ENCODE measurements at places on chromosomes 3 and 15. TPM values are rescaled to one million over a fixed set of nuclear protein-coding genes. Genes with fewer than 3 reads are reported as not detected.

DNA sequence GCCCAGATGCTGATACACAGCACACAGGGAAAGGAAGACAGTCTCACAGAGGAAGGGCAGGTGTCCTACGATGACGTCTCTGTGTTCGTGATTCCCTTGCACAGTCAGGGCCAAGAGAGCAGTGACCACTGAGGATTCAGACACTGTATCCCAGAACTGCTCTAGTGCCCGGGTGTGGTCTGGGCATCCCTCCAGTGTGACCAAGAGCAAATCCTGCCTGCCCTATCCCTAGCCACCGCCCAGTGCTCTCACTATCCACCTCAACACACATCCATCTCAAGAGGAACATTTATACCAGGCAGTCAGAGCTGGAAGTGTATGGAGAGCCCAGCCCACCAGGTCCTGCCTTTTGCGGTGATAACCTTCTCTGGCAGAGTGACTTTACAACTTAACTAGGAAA lies 4.1 kb downstream of the PPM1M start:
- no peaks in the 10 kb centered on the region for H3K36me3 ChIP-seq
- peaks cover 6% of the 10 kb centered on the region for H3K4me1 ChIP-seq
- no peaks in the 10 kb centered on the region for H3K27me3 ChIP-seq

GRCh38 chr15:69980341-69981059 lies 117.2 kb downstream of the TLE3 start:
- no peak for DNase-seq
- no peak overlapping the region for H3K27ac ChIP-seq
- no peaks in the 10 kb centered on the region for H3K27me3 ChIP-seq
- no peak overlapping the region for H3K4me3 ChIP-seq

GRCh38 chr15:32878342-32878741 lies 160.5 kb downstream of the GREM1 start:
- DNase-seq: no peak
- no peaks in the 10 kb centered on the region for H3K36me3 ChIP-seq
- H3K27ac ChIP-seq: no peak overlapping the region
- no peaks in the 10 kb centered on the region for H3K27me3 ChIP-seq

- H3K27me3 ChIP-seq: no peaks in the 10 kb centered on the region
- H3K4me3 ChIP-seq: no peak overlapping the region
- no peak for DNase-seq
- no peaks in the 10 kb centered on the region for H3K36me3 ChIP-seq
- H3K4me1 ChIP-seq: no peaks in the 10 kb centered on the region
Measured at GRCh38 chr3:130470126-130470525, 46.9 kb upstream of the COL6A6 start.

GRCh38 chr3:129308636-129309035 lies 30.0 kb downstream of the HMCES start:
- H3K27me3 ChIP-seq: no peaks in the 10 kb centered on the region
- no peak overlapping the region for H3K4me3 ChIP-seq
- H3K36me3 ChIP-seq: peaks cover 3% of the 10 kb centered on the region
- no peak overlapping the region for H3K27ac ChIP-seq
- H3K4me1 ChIP-seq: no peaks in the 10 kb centered on the region

The ACAP2 gene
- 4.5 TPM for polyA plus RNA-seq

GRCh38 chr3:98003306-98003969 lies 31.2 kb upstream of the RIOX2 start:
- no peaks in the 10 kb centered on the region for H3K4me1 ChIP-seq
- DNase-seq: no peak
- H3K27ac ChIP-seq: no peak overlapping the region
- no peak overlapping the region for H3K4me3 ChIP-seq
- H3K36me3 ChIP-seq: no peaks in the 10 kb centered on the region

GRCh38 chr3:55755516-55756205 lies 268.6 kb upstream of the WNT5A start:
- H3K4me3 ChIP-seq: no peak overlapping the region
- no peaks in the 10 kb centered on the region for H3K27me3 ChIP-seq
- no peak for DNase-seq

GRCh38 chr3:151386056-151386455 lies 1.5 kb upstream of the P2RY12 start:
- H3K36me3 ChIP-seq: no peaks in the 10 kb centered on the region
- no peak overlapping the region for H3K27ac ChIP-seq
- no peaks in the 10 kb centered on the region for H3K27me3 ChIP-seq

The DAPK2 gene
- polyA plus RNA-seq: 6.4 TPM

- no peaks in the 10 kb centered on the region for H3K4me1 ChIP-seq
- DNase-seq: no peak
- no peaks in the 10 kb centered on the region for H3K36me3 ChIP-seq
- H3K27me3 ChIP-seq: no peaks in the 10 kb centered on the region
- no peak overlapping the region for H3K27ac ChIP-seq
Measured at GRCh38 chr3:184066211-184066610, 13.4 kb downstream of the HTR3C start.

DNA sequence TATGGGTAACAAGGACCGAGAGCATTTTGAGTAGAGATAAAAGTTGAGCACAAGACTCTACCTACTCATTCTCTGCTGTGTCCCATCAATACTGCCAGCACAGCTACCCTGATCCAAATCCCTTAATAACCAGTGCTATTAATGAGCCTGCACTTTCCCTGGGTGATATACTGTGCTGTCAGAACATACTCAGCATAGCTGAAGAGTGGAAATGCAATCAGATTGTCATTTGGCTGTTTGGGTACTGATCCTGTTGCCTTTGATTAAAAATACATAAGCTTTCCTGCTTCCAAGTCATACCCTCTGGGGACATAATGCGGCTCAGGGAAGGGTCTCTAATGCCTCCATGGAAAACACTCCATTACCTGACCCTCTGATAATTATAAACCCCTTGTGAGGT lies 917.5 kb downstream of the SQOR start:
- H3K4me1 ChIP-seq: no peaks in the 10 kb centered on the region
- no peaks in the 10 kb centered on the region for H3K27me3 ChIP-seq
- H3K27ac ChIP-seq: no peak overlapping the region
- H3K4me3 ChIP-seq: no peak overlapping the region
- no peaks in the 10 kb centered on the region for H3K36me3 ChIP-seq
- DNase-seq: no peak

DNA sequence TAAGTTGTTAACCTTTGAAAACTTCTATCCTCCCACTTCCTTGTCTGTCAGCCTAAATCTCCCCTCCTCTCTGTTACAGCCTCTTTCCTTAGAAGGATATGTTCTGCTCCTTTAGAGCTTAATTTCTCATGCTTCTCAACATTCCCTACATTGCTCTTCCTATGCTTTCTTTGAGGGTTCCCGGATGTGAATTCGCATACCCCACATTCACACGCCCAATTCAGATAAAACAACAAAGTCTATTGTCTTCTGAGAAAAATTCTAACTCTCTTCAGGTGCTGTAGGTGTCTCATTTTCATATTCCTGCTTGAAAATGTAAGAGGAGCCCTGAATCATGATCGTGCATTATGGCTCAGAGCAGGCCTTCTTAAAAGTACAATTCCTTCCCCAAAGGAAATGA lies 171.8 kb upstream of the DPH6 start:
- no peaks in the 10 kb centered on the region for H3K4me1 ChIP-seq
- H3K27me3 ChIP-seq: no peaks in the 10 kb centered on the region
- no peak overlapping the region for H3K27ac ChIP-seq

DNA sequence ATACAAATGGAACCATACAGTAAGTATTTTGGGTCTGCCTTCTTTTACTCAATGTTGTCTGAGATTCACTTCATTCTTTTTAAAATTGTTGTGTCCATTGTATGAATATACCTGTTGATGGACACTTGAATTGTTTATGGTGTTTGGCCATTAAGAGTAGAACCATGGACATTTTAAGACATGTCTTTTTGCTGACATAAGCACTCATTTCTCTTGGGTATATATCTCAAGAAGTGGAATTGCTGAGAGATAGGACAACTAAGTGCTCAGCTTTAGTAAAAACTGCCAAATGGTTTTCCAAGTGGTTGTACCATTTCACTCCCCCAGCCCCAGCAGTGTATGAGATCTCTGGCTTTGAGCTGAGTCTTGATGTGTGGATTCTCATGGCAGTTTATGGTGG lies 28.2 kb downstream of the POMGNT2 start:
- no peak overlapping the region for H3K27ac ChIP-seq
- no peak for DNase-seq
- no peaks in the 10 kb centered on the region for H3K4me1 ChIP-seq
- H3K27me3 ChIP-seq: no peaks in the 10 kb centered on the region
- peaks cover 23% of the 10 kb centered on the region for H3K36me3 ChIP-seq
- H3K4me3 ChIP-seq: no peak overlapping the region

DNA sequence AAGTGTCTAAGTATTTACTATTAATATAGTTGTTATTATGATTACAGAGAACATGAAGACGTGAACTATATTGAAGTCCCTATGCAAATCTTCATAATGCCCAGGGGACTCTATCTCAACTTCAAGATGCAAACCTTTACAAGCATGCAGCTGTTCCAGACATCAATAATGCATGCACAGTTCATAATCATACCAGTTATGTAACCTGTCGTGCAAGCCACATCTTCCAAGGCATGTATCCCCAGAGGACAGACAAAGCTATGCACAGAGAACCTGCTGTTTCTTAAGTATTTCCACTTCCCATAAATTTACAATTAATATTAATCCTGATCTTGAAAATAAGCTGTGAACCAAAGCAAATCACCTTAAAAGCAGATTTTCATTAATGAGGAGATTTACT lies 534.1 kb downstream of the TUSC7 start:
- H3K36me3 ChIP-seq: no peaks in the 10 kb centered on the region
- H3K27me3 ChIP-seq: no peaks in the 10 kb centered on the region
- H3K4me3 ChIP-seq: no peak overlapping the region
- no peak for DNase-seq

GRCh38 chr3:159787178-159787574 lies 201.5 kb upstream of the IL12A start:
- no peaks in the 10 kb centered on the region for H3K36me3 ChIP-seq
- no peak overlapping the region for H3K27ac ChIP-seq

DNA sequence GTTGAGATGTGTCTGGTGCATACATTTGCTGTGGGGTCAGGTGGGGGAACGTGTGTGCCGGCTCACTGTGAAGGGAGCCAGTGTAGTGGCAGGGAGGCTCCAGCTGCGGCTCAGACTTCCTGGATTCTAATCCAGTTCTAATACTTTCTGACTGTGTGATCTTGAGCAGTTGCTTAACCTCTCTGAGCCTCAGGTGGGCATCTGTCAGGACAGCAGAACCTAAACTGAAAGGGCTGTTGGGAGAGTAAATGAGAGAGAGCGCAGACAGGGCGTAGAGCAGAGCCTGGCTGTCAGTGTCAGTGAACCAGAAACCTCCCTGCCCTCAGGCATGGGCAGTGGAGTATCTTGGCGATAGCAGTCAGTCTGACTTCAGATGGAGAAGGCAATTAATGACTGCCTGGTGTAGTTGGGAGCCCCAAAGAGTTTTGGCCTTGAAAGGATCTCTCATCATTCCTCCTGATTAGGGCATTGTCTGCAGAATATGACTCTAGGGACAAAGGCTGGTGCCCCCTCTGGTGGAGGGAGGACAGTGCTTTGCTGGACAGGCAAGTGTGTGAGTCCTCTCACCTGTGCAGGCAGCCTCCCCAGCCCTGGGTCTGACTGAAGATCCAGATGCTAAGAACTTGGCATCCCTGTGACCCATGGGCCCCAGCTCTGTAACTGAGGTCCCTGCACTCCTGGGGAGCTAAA lies 9.6 kb downstream of the KBTBD13 start:
- no peak overlapping the region for H3K4me3 ChIP-seq
- H3K27me3 ChIP-seq: peaks cover 6% of the 10 kb centered on the region
- H3K4me1 ChIP-seq: peaks cover 11% of the 10 kb centered on the region
- peak; percentile 51 for DNase-seq
- H3K36me3 ChIP-seq: no peaks in the 10 kb centered on the region

- no peak overlapping the region for H3K4me3 ChIP-seq
- no peaks in the 10 kb centered on the region for H3K4me1 ChIP-seq
Measured at GRCh38 chr3:23797491-23797890, 8.3 kb upstream of the UBE2E1 start.

DNA sequence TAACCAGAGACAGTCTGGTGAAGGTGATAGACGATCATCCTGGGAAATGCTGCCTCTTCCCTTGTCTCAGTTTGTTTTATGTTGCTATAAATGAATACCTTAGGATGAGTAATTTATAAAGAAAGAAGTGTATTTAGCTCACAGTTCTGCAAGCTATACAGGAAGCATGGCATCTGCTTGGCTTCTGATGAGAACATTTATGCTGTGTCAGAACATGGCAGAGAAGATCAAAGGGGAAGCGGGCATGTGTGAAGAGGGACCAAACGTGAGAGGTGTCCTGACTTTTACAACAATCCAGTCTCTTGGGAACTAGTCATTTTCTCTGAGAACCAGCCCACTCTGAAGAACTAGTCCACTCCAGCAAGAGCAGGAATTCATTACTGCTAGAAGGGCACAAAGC lies 9.6 kb downstream of the CMC1 start:
- no peak for DNase-seq
- no peaks in the 10 kb centered on the region for H3K36me3 ChIP-seq
- no peaks in the 10 kb centered on the region for H3K27me3 ChIP-seq
- H3K4me3 ChIP-seq: no peak overlapping the region
- no peak overlapping the region for H3K27ac ChIP-seq

- H3K4me3 ChIP-seq: no peak overlapping the region
- no peaks in the 10 kb centered on the region for H3K4me1 ChIP-seq
- no peak for DNase-seq
- H3K27ac ChIP-seq: no peak overlapping the region
Measured at GRCh38 chr3:125622381-125622791, 27.1 kb upstream of the OSBPL11 start.

DNA sequence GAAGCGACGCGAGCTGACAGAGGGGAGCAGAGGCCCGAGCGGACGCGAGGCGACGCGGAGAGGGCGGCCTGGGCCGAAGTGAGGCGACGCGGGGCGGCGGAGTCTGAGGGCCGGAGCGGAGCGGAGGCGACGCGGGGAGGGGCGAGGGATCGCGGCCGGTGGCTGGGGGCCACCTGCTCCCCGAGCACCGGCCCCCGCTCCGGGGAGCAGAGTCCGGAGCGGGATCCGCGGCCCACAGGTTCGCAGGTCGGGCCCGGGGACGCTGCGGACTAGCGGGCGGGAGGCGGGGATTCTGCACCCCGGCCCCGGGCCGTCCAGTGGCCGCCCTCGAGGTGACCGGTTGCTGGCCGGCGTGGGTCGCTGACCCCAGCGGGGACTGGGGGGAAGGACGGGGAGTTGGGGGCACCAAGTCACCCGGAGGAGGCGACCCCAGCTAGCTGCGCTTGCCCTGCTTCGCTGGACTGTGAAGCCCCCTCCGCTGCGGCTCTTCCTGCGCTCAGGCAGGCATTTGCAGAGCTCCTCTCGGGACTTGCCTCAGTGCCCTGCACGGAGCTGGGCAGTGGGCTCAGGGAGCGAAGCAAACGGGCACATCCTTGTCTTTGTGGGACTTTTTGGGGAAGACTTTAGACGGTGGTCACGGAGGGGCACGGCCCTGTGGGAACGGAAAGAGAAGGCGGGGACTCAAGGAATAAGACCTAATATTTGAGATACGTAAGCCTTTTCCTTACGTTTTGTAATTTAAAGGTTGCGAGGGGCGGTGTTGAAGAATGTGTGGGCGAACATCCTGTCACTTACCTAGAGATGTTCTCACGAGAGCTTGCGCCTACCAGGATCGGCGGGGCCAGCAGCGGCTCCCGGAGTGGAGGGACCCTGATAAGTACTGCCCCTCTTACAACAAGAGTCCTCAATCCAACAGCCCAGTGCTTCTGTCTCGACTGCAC lies 566 bp downstream of the HMCES start:
- peaks cover 5% of the 10 kb centered on the region for H3K4me1 ChIP-seq
- peaks cover 36% of the 10 kb centered on the region for H3K36me3 ChIP-seq
- H3K27me3 ChIP-seq: no peaks in the 10 kb centered on the region
- peak overlapping the region; percentile 86 for H3K4me3 ChIP-seq
- peak overlapping the region; percentile 60 for H3K27ac ChIP-seq
